KBM-7 (cell line): ENCODE measurements at places on chromosomes 3 and 15.

GRCh38 chr3:160921020-160921635, 165.1 kb downstream of the PPM1L start:
- peak; percentile 47 for DNase-seq

DNA sequence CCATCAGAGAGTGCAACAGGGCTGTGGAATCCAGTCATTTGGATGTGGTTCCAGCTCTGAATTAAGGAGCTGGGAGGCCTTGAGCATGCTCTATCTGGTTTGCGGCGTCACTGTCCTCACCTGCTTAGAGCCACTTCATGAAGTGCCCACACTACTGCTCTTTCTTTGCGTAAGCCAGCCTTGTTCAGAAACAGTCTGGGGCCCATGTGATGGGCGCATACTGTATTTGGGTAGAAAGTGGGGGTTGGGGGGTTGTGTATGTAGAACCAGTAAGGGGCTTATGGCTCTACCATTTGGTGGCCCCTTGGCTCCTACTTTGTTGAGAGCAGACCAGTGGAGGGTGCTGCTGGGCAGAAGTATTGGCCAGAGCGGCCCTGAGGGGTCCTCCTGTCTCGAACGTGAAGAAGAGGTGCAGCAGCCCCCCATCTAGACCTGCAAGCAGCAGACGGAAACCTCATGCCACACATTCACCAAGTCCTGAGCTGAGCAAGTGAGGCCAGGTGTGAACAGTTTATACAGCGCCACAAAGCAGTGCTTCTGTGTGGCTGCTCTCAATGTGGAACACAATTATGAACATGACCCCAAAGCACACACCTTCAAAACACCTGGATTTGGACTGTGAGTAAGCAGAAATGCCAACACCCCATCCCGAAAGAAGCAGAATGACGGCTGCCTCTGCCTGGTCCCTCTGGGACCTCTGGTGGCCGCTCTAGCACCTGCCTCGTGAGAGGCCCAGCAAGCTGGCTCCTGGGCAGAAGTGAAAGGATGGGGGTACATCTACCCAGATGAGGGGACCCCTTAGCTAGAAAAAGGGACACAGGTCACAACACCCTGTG, 26.6 kb downstream of the SRPRB start:
- DNase-seq: no peak

DNA sequence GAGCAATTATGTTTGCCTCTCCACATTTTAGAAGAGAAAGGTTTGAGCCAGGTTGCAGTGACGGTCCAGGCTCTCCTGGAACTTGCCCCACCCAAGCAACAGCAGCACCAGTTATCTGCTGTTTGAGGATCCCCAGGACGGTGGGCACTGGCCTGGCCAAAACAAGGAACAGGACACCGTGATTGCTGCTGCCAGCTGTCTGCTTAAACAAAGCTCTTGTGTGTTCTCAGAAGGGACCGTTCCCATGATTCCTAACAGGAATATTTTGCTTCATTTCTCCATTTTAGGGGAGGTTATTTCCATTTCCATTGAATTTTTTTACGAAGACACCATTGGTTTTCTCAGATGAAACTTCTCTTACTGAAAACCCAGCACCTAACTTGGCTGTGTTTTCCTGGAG, 66.4 kb upstream of the RPL35A start:
- no peak for DNase-seq

DNA sequence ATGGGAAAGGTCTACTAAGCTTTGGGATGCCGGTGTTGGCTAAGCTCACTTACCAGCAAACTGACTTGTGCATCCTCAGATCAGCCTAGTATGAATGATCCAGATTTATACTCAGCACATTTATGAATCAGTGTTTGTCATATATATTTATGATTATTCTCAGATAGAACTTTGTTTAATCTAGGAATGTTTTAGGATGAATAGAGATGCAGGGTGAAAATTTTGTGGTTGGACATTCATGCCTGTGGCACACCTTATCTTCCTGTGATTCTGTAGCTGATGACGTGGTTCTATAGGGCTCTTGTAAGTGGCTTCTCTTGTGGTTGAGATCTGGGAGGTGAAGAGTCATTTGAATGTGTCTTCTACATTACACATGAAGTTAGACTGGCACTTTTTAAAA, 11.4 kb downstream of the CDIN1 start:
- DNase-seq: no peak

GRCh38 chr3:177565981-177566380, 368.7 kb upstream of the TBL1XR1 start:
- DNase-seq: no peak

- DNase-seq: no peak
These were observed 13.2 kb upstream of the CCDC13 start for GRCh38 chr3:42786212-42786611.

DNA sequence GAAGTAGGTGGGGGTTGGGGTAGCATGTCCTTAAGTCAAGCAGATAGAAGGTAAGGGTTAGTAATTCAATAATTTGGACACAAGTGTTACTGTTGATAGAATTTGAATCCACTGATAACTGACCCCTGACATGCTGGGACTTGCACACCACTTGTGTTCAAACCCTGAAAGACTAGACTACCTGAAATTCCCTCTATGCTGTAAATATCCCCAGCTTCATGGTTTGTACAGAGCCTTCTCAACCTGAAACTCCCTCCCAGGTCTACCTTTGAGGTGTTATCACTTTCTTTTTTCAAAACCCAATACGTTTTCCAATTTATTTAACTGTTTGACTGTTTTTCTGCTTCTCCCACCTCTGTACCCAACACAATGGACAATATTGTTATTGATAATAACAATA, 459.6 kb downstream of the NLGN1 start:
- no peak for DNase-seq

GRCh38 chr3:36548712-36549111, 168.4 kb downstream of the STAC start:
- no peak for DNase-seq
